ENCODE measurements at places on chromosomes 5 and 9.

DNA sequence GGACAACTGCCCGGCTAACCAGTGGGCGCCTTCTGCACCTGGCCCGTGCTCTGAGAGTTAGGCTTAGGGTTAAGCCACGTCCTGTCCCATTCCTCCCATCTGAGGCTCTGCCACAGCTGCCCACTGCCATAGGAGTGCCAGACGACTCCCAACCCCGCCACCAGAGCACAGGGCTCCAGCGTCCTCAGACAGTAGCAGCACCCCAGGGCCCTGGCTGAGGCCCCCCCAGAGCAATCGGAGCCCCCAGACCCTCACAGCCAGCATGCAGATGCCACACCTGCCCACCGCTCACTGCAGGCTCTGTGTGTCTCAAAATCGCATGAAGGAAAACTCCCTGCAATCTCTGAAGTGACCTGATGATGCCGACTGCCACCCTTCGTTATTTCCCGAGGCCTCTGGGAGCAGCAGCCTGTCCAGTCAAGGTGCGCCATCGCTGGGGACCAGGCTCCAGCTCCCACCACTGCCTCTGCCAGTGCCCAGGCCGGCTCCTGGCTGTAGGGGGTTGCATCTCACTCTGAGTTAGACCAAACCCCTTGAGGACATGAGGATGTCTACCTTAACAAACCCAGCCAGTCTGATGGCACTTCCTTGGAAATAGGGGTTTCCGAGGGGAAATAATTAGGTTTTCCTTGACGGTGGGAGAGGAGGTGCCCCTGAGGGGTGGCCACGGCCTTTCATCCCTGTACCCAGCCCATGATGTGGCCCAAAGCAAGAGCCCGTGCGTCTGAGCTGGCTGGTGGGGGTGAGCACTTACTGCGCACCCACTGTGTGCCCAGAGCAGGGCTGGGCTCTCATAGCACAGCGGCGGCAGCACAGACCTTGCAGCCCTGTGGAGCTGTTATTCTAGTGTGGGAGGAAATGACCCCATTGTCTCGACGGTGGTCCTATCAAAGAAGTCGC is 58.0 kb upstream of the RNF130 start:
- DNase-seq = no peak

DNA sequence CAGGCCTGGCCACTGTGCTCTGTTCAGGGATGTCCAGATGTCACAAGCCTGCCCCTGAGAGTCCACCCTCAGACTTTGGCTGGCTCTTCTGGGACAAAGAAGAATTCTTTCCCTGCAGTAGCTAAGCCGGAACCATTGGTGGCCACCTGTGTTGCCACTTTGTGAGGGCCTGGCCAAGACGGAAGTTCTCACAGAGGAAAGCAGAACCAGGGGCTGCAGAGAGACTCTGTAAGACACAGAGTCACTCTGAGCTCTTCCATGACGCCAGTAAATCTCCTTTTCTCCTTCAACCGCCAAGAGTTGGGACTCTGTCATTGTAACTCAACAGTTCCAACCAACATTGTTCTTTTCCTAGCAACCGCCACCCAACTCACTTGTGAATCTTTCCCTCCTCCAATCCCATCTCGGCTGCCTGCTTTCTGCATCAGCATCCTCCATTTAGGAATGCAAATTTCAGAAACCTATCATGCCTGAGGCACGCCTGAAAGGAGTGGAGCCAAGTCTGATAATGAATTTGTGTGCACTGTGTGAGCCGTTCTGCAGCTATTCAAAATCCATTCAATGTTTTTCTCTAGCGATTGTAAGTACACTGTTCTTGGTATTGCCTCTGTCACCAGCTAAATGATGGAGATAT is 37.8 kb upstream of the ATP6V1G1 start:
- DNase-seq = no peak

GRCh38 chr9:27168496-27168895 is 59.5 kb downstream of the TEK start:
- DNase-seq = no peak

- no peak for DNase-seq
Observed at GRCh38 chr5:96199713-96200183, 233.3 kb downstream of the PCSK1 start.

- DNase-seq = no peak
Observed at GRCh38 chr9:135514342-135515082, 6.7 kb upstream of the LCN1 start.

DNA sequence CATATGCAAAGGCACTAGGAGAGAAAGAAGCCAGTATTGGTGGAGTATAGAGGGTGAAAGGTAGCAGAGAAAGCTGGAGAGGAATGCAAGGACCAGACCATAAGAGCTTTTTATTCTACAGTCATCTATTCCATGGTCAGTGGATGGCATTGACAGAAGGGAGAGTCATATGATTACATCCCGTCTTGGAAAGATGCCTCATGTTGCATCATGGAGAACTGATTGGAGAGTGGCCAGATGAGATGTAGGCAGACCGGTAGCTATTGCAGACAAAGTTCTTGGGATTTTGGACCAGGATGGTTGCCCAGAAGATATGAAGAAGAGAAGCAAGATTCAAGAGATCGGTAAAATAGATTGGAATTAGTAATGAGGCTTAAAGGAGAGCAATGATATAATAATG is 260.7 kb downstream of the CHSY3 start:
- no peak for DNase-seq

GRCh38 chr5:157443041-157443549 is 16.9 kb upstream of the NIPAL4 start:
- DNase-seq = no peak

DNA sequence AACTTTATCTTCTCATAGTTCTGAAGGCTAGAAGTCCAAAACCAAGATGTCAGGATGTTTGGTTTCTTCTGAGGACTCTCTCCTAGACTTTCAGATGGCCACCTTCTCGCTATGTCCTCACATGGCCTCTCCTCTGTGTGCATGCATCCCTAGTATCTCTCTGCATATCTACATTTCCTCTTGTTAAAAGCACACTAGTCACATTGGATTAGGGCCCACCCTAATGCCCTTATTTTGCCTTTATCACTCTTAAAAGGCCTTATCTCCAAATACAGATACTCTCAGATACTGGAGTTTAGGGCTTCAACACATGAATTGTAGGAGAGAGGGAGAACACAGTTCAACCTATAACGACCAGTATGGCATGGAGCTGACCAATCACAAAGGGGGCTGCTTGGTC is 151.7 kb downstream of the PRELID2 start:
- DNase-seq = no peak

- DNase-seq = no peak
Observed at GRCh38 chr9:23341346-23341745, 484.7 kb downstream of the ELAVL2 start.

GRCh38 chr9:3571500-3571899 is 45.7 kb upstream of the RFX3 start:
- DNase-seq = no peak

- DNase-seq = no peak
Observed at GRCh38 chr5:141915881-141916336, 7.8 kb upstream of the DELE1 start.

DNA sequence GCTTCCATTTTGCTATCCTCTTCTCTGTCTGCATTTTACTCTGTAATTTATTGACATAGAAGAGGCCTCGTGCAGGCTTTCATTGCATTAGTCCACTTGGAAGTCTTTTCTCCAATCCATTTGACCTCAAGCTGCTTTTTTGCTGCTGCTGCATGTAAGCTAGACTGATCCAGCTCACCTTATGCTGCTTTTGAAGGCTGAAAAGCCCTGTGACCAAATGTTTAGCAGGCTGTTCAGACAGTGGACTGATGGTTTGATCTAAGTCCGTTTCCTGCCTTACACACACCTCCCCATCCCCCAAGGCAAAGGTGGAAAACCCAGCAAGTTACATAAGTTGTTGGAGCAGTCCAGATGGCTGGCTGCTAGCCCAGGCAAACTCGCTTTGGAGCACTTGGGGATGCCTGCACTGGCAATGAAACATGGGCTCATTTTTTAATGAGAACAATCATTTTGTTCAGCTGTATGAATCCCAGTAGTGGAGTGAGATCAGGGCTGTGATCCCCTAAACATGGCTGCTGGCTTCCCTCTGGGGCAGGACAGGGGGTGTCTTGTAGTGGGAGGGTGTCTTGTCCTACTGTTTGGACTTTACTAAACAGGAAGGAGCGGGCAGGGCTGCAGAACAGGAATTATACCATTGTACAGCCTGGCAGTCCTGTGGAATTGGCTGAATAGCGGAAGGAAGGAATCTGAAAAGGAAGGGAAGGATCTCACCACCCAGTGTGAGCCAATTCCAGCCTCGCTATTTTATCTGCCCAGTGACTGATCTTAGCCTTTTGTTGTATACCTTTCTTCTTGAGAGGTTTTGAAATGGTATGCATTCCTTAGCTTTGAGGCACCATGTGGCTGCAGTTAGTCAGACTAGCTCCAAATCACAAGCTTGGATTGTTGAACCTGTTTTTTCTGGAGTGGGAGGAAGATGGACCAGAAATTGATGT is 212.0 kb downstream of the ARHGAP26 start:
- DNase-seq = no peak

DNA sequence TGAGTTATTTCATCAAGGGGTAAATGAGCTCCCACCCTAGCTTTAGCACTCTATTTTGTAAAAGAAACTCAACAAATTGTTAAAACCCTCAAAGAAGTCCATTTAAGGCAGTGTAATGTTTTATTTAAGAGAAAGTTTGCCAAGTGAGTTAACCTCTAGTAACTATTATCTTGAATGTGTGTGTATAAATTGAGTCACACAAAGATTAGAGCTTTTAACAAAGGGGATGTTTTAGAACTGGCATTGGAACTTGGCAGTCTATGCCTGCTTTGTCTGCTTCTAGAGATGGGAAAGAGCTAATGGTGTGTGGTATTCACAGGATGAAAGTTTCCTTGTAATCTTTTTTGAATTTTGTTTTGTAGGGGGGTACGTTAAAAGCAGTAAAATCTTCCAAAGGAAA is 33.2 kb downstream of the KDM3B start:
- DNase-seq = no peak

DNA sequence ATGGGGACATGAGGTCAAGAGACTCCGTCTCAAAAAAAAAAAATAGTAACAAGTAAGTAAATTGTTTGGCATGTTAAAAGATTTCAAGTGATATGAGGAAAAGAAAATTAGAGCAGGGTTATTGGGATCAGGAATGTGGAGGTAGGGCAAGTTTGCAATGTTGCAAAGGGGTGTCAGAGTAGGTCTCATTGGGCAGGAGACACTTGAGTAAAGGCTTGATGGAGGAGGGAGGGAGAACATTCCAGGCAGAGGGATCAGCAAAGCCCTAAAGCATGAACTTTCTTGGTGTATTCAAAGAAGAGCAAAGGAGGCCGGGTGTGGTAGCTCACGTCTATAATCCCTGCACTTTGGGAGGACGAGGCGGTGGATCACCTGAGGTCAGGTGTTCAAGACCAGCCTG is 87.1 kb upstream of the HAND1 start:
- DNase-seq = no peak

DNA sequence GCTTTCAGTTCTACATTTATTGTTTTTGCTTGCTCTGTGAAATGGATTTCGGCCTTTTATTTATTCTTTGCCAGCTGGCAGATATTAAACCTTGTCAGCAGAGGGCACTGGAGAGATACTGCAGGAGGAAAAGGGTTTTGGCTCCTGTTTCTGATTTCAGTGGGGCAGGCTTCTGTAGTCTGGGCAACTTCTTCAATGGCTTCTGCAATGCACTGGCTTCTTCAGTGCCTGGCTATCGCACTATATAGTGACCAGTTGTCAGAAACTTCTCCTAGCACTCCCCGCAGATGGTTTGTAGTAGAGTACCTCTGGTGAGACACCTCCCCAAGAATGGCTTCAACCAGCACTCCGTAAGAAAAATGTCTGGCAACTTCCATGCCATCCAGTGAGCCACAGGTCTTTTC is 3.2 kb upstream of the NFX1 start:
- no peak for DNase-seq

DNA sequence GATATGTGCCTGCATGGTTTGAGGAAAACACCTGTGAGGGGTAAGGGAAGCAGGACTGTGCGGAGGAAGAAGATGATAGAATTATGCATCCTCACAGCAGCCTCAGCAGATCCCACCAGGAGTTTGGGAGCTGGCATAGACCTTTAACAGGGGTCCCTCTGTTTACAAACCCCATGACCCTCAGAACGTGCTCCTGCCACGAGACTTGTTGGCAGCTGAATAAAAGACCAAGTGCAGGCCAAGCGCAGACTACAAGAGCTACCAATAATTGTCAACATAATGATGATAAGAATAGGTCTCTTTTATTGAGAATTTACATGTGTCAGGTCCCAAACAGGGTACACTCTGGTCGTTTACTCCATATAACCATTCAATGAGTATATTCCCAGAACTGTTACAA is 236.0 kb downstream of the MED10 start:
- no peak for DNase-seq

DNA sequence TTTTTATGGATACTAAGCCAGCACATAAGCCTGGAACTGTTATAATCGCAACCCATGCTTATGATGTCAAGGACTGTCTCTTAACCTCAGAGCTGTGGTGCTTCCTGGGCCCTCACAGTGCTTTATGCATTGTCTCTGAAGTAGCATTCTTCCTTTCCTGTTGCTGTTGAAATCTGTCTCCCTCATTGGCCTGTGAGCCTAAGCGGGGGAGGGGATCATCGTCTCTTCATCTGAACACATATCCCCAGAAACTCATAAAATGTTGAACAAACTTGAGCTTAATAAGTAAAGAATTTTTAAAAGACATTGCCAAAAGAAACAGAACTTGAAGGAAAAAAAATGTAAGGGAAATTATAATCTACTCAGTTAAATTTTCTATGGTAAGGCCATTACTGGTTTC is 80.3 kb downstream of the SGCD start:
- no peak for DNase-seq

- no peak for DNase-seq
Observed at GRCh38 chr9:129489838-129490582, 130.9 kb downstream of the C9orf50 start.

DNA sequence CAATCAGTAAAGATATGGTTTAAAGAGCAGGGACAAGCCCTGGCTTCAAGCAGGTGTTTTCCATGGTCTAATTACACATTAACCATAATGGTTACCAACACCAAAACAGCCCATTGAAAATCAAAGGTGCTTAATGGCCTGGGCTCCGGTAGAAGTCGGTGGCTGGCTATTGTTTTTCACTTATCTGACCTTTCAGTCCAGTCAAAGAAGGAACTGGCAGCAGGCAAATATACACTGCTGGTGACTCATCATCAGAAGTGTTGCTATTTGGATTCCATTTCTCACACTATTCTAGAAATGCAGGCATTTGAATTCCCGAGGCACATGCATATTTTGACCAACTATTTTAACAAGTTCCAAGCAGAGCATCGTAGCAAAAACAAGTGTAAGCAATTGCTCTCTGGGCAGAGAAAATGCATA is 26.3 kb upstream of the GABRP start:
- DNase-seq = no peak

DNA sequence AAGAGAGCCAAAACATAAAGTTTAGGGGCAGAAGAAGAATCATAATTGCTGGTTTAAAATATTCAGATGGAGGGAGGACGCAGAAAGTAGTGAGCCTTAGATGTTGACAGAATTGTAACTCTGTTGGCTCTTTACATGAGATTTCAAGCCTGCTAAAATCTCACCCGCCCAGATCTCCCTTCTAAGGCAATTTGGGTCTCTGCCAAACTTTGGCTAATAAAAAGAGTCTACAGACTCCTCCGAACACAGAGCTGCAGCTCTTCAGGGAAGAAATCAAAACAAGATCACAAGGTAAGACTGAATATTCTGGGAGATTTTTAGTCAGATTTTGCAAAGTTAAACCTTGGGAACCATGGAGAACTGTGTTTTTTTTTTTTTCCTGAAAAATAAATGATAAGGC is at the start of gene IL33:
Gene IL33, plus strand, starts transcription at position 246 of the 400 bp plus-strand sequence. CDS start 25,888 bp downstream, outside the sequence.
- DNase-seq = no peak

All from activated T-cell treated with anti-CD3 and anti-CD28 coated beads for 24 hours (primary cell).